ENCODE measurements at places on chromosomes 5 and 9. TPM values are rescaled to one million over a fixed set of nuclear protein-coding genes. Genes with fewer than 3 reads are reported as not detected.

DNA sequence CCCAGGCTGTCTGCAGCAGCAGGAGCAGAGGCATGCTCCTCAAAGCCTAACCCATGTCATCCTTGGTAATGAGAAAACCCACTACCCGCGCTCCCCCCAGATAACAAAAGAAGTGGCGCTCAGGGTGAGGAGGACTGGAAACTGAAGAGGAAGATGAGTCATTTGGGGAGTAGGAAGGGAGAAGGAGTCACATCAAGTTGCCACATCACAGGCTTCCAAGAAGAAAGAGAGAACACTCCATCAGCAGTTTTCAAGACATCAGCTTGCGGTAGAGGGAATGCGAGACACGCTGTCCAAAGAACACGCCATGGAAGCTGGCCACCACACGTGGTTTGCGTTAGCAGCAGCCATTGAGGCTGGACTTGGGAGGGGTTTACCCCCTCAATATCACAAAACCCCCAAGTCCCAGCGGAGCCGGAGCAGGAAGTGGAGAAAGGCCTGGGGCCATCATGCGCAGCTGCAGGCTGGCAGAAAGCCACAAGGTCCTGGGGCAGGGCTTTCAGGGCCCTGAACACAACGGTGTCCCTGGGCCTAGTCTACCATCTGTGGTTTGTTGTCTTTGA lies 41.5 kb downstream of the SH3PXD2B start:
- no peak for DNase-seq
- H3K4me1 ChIP-seq: peaks cover 32% of the 10 kb centered on the region
- no peak overlapping the region for H3K4me3 ChIP-seq
- H3K36me3 ChIP-seq: no peaks in the 10 kb centered on the region
- peaks cover 2% of the 10 kb centered on the region for H3K27me3 ChIP-seq

- peaks cover 16% of the 10 kb centered on the region for H3K36me3 ChIP-seq
- H3K4me3 ChIP-seq: no peak overlapping the region
- no peak for DNase-seq
- H3K4me1 ChIP-seq: peaks cover 6% of the 10 kb centered on the region
- no peaks in the 10 kb centered on the region for H3K27me3 ChIP-seq
These were observed 105.9 kb downstream of the DMXL1 start for GRCh38 chr5:119176785-119177184.

DNA sequence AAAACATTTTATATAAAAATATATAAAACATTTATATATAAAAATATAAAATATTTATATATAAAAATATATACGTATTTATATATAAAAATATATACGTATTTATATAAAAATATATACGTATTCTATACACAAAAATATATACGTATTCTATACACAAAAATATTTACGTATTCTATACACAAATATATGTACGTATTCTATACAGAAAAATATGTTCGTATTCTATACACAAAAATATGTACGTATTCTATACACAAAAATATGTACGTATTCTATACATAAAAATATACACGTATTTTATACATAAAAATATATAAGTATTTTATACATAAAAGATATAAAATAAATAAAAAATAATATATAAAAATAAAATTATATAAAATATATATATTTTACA lies 323.6 kb downstream of the HCN1 start:
- no peaks in the 10 kb centered on the region for H3K36me3 ChIP-seq
- DNase-seq: no peak
- no peaks in the 10 kb centered on the region for H3K27me3 ChIP-seq

ALDOB gene
- total RNA-seq: not detected

FREM1 gene
- total RNA-seq: not detected

FSD1L gene
- 8.1 TPM for total RNA-seq

Measured in activated CD4-positive, alpha-beta T cell treated with anti-CD3 and anti-CD28 coated beads, Interleukin-2, amount 10 ng/mL, durations not matched to agents 7 days and 5 days (primary cell).